Activated naive CD4-positive, alpha-beta T cell treated with Interleukin-2 at 50 U/mL for 16 hours (primary cell): ENCODE measurements at places on chromosomes 12 and 14.

DNA sequence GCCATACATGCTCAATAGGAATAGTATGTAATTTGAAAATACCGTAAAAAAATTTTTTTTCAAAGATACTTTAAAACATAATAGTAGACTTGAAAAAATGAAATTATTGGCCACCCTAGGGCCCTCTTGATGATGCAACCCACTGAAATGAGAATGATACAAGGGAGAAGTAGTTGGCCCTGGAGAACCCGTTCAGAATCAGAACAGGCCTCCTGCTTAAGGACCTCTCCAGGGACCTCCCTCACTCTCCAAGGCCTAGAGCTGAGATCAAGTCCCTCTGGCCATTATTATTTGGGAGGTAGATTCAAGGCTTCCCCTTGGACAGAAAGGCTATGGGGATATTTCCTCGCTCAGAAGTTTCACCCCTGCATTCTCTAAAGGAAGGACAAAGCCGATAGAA is 11.9 kb downstream of the LALBA start:
- no peak for DNase-seq

- no peak for DNase-seq
These were observed 261.5 kb upstream of the CLEC14A start for GRCh38 chr14:38517426-38517825.

GRCh38 chr12:16076557-16076956 is 165.4 kb downstream of the DERA start:
- DNase-seq: no peak

DNA sequence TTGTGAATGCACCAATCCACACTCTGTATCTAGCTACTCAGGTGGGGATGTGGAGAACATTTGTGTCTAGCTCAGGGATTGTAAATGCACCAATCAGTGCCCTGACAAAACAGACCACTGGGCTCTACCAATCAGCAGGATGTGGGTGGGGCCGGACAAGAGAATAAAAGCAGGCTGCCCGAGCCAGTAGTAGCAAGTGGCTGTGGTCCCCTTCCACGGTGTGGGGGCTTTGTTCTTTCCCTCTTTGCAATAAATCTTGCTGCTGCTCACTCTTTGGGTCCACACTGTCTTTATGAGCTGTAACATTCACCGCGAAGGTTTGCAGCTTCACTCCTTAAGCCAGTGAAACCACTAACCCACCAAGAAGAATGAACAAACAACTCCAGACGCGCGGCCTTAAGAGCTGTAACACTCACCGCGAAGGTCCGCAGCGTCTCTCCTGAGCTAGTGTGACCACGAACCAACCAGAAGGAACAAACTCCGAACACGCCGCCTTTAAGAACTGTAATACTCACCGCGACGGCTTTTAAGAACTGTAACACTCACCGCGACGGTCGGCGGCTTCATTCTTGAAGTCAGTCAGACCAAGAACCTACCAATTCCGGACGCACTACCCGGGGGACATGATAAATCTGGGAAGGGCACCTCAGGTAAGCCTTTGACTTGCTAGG is 4.6 kb upstream of the LDHB start:
- DNase-seq: no peak

DNA sequence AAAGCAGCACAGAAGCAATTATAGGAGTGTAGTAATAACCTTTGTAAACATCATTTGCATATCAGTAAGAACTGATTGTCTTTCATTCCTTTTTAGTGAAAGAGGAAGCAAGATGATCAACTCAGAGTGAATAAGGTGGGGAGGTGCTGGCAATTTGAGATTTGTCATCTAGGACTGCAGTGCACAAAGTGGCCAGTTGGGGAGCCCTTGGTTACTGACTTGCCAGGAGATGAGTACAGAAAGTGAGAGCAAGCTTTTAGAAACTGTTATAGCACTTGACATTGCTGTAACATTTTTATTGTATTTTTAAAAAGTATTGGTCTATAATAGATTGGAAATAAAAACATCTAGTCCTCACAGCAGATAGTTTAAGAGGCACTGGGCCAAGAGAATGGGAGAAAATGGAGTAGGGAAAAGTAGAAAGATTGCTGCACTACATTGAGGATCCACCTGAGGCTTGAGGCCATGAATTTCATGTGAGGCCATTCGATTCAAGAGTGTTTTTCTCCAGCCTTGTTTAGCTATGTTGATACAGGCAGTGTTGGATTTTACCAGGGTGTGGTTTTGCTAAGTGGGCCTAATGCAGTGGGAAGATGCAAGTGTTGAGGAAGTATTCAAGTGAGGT is 98.2 kb downstream of the SNAPC1 start:
- peak; percentile 73 for DNase-seq

DNA sequence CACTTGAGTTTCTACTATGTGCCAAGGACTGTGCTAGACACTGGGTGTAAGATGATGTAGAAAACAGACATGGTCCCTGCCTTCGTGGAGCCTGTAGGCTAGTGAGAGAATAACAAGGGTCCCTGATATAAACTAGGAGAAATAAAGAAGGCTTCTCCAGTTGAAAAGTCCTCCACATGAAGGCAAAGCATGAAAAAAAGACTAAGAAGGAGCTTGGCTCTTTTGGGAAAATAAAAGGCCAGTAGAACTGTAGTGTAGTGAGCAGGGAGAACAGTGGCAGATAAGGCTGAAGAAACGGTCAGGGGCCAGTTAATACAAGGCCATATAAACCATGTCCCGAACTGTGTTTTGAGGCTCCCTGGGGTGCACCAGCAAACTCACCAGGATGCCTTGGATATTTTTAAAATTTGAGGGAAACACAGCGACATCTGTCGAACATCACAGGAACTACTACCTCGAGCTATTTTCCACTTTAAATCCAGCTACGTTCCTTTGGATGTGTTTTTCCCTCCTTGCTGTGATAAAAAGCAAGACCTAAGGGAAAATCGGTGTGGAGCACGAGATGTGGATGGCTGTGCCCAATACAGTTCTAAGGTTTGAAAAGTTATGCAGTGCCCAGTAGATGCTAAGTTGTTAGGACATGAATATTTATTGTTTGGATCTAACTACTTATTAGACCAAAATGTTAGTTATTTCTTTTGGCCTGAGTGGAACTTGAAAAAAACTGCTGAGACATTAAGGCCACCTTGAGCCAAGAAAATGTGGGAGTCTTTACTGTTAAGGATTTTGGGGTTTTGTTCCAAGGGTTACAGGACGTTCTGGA is 8.5 kb upstream of the CFL2 start:
- DNase-seq: peak; percentile 37

DNA sequence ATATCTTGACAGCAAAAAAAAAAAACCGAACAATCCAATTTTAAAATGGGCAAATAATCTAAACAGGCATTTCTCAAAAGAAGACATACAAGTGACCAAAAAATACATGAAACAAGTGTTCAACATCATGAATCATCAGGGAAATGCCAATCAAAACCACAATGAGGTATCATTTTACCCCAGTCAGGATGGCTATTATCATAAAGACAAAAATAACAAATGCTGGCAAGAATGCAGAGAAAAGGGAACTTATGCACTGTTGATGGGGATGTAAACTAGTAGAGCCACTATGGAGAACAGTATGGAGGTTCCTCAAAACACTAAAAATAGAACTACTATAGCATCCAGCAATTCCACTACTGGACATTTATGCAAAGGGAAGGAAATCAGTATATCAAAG is 448.2 kb downstream of the RGS6 start:
- no peak for DNase-seq

- DNase-seq: no peak
These were observed 275.6 kb upstream of the PPFIA2 start for GRCh38 chr12:82034769-82035168.
